Astrocyte (in vitro differentiated cells and primary cell): ENCODE measurements at places on chromosomes 5 and 9. TPM values are rescaled to one million over a fixed set of nuclear protein-coding genes. Genes with fewer than 3 reads are reported as not detected.

- peak; percentile 41 for DNase-seq
Measured at GRCh38 chr5:76537073-76537543, 86.1 kb downstream of the F2RL2 start.

GRCh38 chr5:4348919-4349318 lies 753.3 kb downstream of the IRX1 start:
- no peak for DNase-seq

- no peak for DNase-seq
Measured at GRCh38 chr9:101092922-101093321, 64.4 kb downstream of the PLPPR1 start.

- DNase-seq = no peak
Measured at GRCh38 chr9:119334745-119335144, 34.5 kb downstream of the BRINP1 start.

DNA sequence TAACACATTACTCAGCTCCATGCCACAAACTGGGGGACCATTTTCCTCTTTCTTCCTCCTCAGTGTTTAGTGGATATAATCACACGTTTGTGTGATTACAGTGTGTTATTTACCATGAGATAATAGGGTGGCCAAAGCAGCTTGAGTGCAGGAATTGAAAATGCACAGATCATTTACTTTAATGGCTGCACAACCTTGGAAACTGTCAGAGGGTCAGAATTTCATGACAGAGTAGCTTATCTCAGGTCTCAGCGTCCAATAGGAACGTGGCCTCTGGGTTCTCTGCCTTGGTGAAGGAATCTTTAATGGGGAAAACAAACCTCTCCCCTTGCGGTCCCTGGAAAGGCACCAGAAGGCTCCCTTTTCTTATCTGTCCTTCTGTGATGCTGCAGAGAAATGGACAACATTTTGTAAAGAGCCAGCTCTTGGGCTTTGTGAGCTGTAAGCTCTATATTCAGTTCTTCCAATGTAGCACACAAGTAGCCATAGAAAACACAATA lies 87.4 kb upstream of the CD180 start:
- DNase-seq = no peak

DNA sequence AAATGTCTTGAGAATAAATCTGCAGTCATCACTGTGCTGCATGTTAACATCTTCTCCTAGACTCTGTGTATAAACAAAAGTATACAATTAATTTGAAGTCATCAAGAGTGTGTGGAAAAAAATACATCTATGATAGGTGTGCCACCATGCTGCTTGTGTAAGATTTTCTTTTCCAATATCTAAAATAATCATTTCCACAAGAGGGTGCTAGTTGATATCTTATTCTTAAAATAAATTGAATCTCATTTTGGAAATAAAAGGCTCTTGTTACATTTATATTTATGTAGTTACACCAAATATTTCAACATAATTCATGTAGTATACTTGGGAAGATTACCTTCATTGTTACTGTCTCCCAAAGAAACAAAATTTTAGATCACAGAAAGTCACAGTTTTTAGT lies 14.1 kb upstream of the MOCS2 start:
- no peak for DNase-seq

- DNase-seq = peak; percentile 97
Measured at GRCh38 chr5:122129306-122129705, at the start of gene ZNF474. Gene ZNF474 (plus strand): TSS chr5:122129546. CDS start chr5:122151991, 22,445 bp downstream.

DNA sequence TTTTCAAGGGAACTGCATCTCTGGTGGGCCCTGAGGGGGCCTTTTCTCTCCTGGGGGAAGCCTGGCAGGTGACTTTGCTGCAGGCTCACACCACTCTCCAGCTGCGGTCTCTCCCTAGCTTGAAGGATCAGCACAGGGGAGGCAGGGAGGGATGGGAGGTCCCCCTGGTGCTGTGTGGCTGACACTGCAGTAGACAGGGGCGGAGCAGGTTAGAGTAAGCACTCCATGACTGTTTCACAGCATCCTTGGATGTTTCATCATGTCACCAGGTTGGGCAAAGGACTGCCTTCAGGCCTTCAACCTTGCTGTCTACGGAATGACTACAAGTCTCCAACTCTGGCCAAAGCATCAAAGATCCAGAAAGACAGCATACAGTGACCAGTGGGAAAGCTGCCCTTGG lies 470.7 kb downstream of the CDK5RAP2 start:
- DNase-seq = no peak

DNA sequence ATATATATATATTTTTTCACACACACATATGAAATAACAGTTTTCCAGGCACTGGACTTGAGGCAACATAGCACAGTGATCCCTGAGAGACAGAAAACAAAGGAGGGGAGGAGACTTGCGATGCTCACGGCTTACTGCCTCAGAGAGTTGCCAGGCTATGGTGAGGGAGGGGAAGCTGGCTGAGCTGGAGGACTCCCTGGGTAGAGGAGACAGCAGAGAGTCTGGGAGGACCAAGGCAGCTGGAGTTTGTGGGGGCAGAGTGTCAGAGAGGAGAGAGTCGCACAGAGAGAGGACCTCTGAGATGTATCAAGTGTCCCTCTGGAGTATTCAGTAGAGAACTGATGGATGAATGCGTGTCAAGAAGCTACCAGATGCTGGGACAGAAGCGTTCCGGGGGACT lies 23.1 kb upstream of the QSOX2 start:
- DNase-seq = no peak

GRCh38 chr9:111161015-111161415 lies 122.7 kb upstream of the LPAR1 start:
- peak; percentile 79 for DNase-seq

DNA sequence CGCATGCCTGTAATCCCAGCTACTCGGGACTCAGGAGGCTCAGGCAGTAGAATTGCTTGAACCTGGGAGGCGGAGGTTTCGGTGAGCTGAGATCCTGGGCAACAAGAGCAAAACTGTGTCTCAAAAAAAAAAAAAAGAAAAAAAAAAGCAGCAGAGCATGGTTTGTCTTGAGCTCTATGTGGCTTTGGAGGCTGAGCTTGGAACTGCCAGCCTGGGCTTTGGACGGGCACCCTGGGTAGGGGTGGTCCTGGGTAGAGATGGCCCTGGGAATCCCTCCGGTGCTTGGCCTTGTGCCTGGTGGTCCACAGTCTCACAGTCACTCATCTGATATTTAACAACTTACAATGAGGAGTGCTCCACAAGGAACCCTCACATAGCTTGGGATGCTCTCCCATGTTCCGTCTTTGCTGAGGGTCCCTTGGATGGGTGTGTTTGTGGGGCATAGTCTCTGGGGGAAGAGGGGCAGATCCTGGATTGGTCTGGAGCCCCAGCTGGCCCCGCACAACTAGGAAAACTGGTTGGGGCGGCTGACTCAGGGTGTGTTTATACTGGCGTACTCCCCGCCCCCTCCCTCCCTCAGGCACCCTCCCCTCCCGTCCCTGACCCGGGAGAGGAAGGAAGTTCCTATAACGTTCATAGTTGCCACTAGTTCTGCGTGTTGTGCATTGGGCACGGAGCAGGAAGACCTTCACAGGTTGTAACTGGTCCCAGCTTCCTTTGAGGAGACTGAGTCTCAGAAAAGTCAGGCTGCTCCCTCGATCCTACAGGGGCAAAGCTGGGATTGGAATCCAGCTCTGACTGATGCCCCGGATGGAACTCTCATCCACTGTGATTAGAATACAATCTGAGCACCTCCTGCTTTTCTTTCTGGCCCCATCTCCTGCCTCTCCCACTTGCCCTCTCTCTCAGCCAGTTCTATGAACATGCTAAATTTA lies 11.2 kb downstream of the IER5L start:
- DNase-seq = peak; percentile 67

DNA sequence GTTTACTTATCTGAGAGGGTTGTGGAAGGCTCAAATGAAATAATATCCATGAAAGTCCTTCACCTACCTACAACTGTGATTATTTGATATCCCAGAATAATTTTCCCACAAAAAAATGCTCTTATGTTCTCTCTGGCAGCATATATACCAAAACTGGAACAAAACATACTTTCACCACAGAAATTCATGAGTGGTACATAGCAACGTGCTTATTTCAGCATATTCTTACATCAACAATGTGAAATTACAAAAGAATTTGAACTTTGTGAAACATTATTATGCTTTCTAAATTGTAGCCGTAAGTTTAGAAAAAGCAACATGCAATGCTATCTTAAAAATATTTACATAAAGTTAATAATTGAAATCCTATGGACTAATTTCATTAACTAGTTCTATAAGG lies 137.1 kb downstream of the GABRB2 start:
- DNase-seq = no peak

DNA sequence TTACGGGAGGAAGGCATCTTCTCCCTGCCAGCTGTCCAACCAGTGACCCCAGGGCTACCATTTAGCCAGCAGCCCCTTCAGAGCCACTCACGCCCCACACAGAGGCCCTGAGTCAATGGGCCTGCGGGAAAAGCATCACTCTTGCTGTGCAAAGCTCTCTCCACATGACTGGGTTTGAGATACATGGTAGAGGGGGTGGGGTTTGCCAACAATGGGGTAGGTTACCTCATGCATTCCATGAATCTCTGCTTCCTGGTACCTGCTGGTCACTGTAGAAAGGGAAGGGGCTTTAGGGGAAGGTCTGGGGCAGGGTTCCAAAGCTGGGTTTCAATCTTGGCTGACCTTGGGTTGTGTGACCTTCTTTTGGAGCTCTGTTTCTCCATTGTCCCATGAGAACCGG lies 22.9 kb upstream of the TTLL11 start:
- DNase-seq = no peak

DNA sequence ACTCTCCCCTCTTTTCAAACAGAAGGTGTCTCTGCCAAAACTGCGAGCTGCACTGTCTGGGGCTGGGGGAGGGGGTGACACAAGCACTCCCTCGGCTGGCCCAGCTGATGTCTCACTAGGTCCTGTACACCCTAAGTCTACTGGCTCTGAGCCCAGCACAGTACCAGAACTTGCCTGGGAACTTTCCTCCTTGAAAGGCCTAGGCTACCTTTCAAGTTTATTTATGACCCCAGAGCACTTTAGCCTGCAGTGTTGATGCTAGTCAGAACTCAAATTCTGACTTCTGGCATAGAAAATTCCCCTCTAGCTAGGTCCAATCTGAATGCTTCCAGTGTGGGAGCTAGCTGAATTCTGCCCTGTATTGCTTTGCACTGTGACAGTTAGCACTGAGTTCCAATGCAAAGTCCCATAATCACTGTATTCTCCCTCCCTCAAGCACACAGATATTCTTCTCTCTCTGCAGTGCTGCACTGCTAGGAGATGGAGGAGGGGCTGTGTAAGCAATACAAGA lies 10.5 kb downstream of the LURAP1L start:
- DNase-seq = peak; percentile 34

DNA sequence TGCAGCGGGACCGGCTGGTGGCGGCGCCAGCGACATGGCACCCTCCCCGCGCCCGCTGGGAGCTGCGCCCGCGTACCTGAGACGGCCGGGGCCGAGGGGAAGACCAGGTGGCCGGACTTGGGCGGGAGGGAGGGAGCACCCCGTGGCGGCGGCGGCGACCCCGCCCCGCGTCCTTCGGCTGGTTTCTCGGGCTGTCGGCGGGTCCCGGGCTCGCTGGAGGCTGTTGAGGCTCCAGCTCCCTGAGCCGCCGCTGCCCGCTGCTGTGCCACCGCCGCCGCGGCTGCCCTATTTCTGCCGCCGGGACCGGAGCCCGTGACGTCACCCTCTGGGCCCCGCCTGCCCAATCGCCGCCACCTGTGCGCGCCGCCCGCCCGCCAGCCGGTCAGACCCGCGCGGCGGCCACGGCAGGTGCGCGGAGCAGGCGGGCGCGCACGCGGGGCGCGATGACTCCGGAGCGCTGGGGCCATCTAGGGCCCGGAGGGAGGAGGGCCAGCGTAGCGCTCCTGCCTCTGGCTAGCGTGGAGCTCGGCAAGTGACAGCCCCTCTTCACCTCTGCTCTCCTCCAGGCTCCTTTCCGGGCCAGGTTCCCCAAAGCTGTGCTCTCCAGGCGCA lies at the start of gene FSTL4:
Gene FSTL4, minus strand, starts transcription at position 293 of the 612 bp plus-strand sequence.
- DNase-seq = no peak

DNA sequence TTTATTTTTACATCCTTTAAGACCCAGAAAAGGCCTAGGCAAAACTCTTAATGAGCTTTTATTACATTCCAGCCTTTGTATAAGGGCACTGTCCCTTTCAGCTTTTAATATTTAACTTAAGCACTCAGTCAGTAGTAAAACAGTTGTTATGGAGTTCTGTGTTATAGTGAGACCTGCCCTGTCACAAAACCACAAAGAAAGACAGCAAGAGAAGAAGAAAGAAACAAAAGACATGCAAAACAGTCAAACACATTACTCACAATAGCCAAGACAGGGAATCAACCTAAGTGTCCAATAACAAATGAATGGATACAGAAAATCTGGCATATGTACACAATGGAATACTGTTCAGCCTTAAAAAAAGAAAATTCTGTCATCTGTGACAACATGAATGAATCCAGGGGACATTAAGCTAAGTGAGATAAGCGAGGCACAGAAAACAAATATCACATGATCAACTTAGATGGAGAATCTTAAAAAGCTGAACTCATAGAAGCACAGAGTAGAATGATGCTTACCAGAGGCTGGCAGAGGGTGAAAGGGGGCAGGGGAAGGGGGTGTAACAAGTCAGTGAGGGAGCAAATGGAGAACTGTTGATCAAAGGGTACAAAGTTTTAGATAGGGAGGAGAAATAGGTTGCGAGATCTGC lies 63.8 kb upstream of the CCNG1 start:
- no peak for DNase-seq

GRCh38 chr5:42426016-42426415 lies 2.8 kb downstream of the GHR start:
- no peak for DNase-seq

DNA sequence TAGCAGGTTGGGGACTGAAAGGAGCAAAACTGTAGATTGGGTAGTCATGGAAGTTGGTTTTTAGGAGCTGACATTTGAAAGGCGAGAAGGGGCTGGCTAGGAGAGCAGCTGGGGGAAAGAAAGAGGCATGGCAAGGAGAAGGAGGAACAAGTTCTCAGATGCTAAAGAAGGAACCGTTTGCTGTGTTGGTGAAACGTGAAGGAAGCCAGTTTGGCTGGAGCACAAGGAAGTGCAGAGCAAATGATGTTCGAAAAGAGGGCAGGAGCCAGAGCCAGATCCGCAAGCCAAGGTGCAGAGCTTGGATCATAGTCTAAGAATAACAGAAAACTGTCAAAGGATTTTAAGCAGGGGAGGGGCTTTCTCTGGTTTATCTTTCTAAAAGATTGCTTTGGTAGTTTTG lies 276.6 kb downstream of the ASTN2 start:
- DNase-seq = no peak

DNA sequence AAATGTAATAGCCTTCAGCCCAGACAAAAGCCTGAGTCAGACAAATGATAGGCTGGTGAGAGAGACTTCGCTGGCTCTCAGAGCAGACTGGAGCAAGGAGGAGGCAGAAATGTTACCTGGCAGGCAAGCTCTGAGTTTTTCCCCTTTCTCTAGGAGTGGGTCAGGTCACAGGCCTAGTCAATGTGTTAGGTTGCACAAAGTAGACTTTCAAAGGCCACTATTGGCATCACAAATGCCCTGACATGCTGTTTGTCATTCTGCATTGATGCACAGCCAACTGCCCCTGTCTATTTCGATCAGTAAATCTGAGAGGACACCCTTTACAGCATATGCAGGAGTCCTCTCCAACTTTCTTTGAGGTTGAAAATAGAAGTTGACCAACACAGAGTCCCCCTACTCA lies 15.5 kb upstream of the C1QTNF3 start:
- no peak for DNase-seq

The DNAJC21 gene
- total RNA-seq = 58.9 and 66.4 TPM in 2 replicates

The NMUR2 gene
- total RNA-seq = not detected in 2 replicates

The OTULINL gene
- 2.8 and 4.7 TPM in 2 replicates for total RNA-seq

The SHISAL2B gene
- total RNA-seq = not detected in 2 replicates

The PCDHA7 gene
- total RNA-seq = 2.6 TPM in 2 replicates

The FKTN gene
- 17.5 and 21.1 TPM in 2 replicates for total RNA-seq

The C5orf52 gene
- total RNA-seq = not detected in 2 replicates
